ENCODE measurements at places on chromosomes 5 and 9. TPM values are rescaled to one million over a fixed set of nuclear protein-coding genes. Genes with fewer than 3 reads are reported as not detected.

The SEMA4D gene
- total RNA-seq = 12.0 TPM

The LCN1 gene
- not detected for total RNA-seq

The SERF1B gene
- total RNA-seq = 9.0 TPM

The FANCC gene
- total RNA-seq = 32.4 TPM
